ENCODE measurements at places on chromosomes 11 and 22.

GRCh38 chr22:26564181-26564580 lies 25.8 kb downstream of the TPST2 start:
- DNase-seq = no peak

- no peak for DNase-seq
These were observed 71.8 kb downstream of the DENND5A start for GRCh38 chr11:9193316-9193715.

- DNase-seq = no peak
These were observed 13.5 kb upstream of the MIEF1 start for GRCh38 chr22:39488563-39489083.

- no peak for DNase-seq
These were observed 20.4 kb downstream of the OR56B4 start for GRCh38 chr11:6127881-6128280.
